ENCODE measurements at places on chromosomes 5 and 9.

- no peak for DNase-seq
These were observed 419.0 kb downstream of the PLK2 start for GRCh38 chr5:58040846-58041245.

- DNase-seq: peak; percentile 86
These were observed 174.0 kb downstream of the MAN2A1 start for GRCh38 chr5:109863752-109864151.

DNA sequence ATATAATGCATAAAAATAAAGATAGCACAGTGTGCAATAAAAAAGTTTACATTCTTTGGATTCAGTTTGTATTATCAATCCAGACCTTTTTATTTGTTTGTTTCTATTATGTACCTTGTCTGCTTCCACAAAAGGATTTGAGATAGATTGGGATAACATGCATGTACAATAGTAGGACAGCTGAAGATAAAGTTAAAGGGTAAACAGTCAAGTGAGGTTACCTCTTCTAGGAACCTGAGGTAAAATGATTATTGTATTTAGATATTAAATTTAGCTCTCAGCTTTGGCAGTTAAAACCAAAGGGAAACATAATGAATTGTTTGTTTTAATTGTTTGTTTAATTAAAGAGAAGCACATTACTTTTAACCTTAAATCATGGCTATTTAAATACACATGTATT, 81.7 kb downstream of the ZCCHC7 start:
- no peak for DNase-seq

GRCh38 chr9:94681508-94681907, 42.2 kb upstream of the FBP1 start:
- peak; percentile 76 for DNase-seq

DNA sequence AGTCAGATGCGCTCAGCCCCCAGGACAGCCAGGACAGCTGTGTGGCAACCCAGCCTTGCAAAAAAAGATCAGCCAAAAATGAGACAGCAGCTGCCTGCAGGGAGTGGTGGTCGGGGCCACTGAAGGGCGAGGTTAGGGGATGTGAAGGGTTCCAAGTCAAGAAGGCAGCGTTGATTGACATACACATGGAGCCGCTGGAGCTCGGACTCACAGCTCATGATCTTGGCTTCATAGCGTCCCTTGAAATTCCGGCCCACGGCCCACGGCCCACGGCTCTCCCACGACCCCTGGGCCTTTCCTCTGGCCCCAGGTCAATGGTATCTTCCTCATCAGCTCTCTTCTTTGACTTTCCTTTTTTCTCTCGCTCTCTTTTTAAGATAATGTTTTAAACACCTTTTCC, 390.0 kb upstream of the IRX4 start:
- no peak for DNase-seq

- no peak for DNase-seq
These were observed 60.8 kb downstream of the FGF18 start for GRCh38 chr5:171480239-171480638.

- no peak for DNase-seq
These were observed 344.9 kb upstream of the PAPPA start for GRCh38 chr9:115808695-115809094.

DNA sequence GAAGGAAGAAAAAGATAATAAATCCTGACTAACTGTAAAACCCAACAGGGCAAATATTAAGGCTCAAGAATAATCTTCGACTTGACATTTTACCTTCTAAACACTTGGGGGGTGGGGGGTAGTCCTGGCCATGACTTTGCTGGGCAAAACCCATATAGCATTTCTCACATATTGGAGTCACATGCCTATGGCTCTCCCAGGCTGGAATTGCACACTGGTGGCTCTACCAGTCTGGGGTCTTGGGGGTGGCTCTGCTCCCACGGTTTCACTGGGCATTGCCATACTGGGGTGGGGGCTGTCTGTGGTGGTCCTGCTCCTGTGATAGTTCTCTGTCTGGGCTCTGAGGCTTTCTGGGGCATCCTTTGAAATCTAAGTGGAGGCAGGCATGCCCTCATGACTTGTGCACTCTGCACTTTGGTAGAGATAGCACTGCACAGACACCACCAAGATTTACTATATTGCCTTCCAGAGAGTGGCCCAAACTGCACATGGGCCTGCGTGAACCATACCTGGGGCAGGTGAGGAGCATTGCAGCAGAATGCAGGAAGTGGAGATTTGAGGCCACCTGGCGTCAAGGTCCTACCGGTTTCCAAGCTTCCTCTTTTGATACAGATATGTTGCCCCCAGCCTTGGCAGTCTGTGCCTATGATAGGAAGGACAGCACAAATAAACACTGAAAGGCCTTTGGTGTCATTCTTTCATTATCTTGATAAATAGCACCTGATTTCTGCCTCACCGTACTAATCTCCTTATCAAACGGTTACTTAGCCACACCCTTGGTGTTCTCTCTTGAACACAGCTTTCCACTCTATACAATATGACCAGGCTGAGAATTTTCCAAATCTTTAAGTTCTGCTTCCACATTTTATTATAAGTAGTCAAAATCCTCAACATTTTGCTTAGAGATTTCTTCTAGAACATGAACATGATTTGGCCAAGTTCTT, 29.8 kb downstream of the BAAT start:
- DNase-seq: no peak

- no peak for DNase-seq
These were observed 21.9 kb upstream of the PLIN2 start for GRCh38 chr9:19149230-19149629.

GRCh38 chr9:99253772-99254431, 31.8 kb downstream of the SEC61B start:
- no peak for DNase-seq

- DNase-seq: no peak
These were observed 249.0 kb upstream of the ZNF608 start for GRCh38 chr5:124995421-124995820.

DNA sequence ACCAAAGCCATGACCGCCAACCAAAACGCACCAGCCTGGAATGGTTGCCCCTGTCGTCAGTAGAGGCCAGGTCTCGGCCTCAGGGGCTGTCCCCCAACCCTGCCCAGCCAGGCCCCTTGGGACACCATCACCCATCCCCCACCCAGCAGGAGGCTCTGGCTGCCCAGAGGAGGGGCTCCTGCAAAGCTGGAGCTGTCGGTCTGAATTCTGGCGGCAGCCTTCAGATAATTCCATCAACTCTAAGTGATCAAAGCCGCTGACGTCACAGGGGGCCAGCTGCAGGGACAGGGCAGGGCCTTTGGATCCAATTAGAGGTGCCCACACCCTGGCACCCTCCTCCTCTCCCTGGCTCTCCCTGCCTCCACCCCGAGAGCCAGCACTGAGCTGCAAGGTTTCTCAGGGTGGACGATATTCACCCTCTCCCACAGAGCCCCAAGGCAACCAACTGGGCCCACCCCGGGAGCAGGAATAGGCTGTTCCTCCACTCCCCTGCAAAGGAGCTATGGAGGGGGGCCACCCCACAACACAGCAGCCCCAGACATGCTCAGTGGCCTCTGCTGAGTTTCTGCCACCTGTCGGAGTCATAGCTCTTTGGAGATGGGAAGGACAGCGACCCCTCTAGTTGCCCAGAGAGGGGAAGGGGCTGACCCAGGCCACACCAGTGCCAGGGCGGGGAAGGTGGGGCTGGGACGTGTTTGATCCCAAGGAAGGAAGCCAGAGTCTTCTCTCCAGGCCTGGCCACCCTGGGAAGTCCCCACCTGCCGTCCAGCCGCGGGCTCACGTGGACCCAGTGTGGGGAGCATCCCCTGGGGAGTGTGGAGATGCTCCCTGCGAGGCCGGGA, 78.4 kb downstream of the NTNG2 start:
- no peak for DNase-seq

GRCh38 chr9:72228282-72228681, 79.0 kb downstream of the GDA start:
- no peak for DNase-seq

DNA sequence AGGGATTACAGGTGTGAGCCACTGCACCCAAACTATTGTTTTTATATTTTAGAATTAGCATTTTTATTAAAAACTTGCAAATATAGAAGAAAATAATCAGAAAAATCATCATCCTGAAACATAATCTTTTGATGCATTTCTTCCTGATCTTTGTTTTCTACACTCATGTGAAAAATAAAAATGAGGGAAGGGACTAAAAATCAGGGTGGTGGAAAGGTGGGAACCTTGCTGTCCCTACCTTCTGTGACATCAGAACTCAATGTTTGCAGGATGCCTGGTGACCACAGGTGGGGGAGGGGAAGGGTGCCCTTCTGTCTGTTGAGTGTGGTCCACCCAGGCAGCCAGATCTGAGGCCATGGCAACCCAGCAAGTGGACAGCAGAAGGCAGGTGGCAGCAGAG, at the start of gene SMIM23:
Gene SMIM23, plus strand, starts transcription at position 301 of the 400 bp plus-strand sequence. Its CDS starts 55 bp downstream, at position 356.
- DNase-seq: no peak

- DNase-seq: peak; percentile 79
These were observed 145.3 kb upstream of the ZNF462 start for GRCh38 chr9:106717686-106718085.

DNA sequence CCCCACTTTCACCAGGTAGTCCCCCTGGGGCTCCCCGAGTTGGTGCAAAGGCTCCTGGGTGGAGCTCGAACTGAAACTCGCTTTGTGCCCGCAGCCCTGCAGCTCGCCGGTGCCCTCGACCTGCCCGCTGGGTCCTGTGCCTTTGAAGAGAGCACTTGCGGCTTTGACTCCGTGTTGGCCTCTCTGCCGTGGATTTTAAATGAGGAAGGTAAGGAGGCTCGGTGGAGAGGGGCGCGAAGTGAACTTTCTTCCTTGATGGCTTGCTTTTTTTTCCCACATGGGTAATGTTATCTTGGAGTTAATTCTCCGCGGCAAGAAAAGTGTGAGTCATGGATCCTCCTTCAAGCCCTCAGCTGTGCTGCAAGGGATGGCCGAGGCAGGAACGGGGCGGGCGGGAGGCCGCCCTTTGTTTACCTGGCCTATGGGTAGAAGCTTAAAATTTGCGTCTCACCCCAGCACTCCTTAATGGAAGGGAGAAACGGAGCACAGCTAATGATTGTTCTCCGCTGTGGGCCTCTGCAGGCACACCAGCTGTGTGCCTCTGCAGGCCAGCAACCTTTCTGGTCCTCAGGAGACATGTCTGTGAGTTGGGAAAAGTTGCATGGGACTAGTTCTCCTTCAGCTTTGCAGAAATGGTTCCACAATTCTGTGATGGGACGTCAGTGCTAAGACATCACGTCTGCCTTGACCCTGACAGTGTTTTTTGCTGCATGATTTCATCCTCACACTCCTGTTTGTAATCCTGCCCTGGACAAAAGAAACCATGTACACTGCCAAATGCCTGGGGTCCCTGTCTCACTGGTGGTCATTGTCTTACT, 1.1 kb downstream of the MAMDC2 start:
- DNase-seq: peak; percentile 28

GRCh38 chr5:10565785-10566542, 2.1 kb downstream of the ANKRD33B start:
- DNase-seq: no peak

- no peak for DNase-seq
These were observed at the start of gene CBY3 for GRCh38 chr5:179680780-179681401. TSS of gene CBY3 (minus strand) at chr5:179681034. CDS start at chr5:179680918, 116 bp downstream.

DNA sequence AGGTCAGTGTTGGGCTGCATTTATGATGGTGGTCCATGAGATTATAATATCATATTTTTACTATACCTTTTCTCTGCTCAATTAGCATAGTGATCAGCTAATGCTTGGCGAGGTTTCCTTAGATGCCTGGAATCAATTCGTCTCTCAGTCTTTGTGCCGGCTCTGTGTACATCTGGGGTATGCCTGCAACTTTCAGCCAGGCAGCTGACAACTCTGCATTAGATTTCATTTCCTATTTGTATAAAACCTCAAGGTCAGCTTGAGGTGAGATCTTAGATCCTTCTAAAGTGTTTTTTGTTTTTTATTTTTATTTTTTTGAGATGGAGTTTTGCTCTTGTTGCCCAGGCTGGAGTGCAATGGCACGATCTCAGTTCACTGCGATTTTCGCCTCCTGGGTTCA, 86.8 kb downstream of the MELK start:
- DNase-seq: no peak

GRCh38 chr5:622359-622758, 10.2 kb downstream of the CEP72 start:
- no peak for DNase-seq

DNA sequence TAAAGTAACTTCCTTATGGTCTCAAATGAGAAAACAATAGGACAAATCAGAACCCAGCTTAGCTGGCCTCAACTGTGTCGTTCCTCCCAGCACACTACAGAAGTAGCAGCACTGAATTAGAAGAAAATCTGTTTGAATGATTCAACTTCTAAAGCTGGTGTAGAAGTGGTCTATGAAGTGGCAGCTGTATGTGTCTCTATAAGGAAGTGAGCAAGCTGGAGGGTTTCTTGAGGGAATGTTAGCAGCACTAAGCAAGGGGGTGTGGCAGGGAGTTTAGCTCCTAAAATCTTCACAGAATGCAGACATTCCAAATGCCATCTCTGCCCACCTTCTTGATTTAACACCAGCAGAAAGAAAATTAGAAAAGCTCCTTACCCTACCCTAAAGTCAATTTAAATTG, 4.1 kb downstream of the KLF9 start:
- DNase-seq: peak; percentile 24

DNA sequence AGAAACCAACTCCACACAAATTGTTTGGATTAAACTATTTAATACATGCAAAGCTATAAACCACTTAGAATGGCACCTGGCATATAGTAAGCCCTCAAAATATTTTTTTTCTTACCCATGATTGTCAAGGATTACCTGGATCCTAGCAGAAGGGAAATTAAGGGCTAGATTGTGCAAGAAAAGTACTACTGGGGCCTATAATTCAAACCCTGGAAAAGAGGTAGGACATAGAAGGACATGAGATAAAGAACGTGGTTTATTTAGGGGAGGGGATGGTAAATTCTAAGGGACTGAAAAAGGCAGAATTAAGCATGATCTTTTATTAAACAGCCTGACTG, 14.9 kb upstream of the ARL15 start:
- no peak for DNase-seq

DNA sequence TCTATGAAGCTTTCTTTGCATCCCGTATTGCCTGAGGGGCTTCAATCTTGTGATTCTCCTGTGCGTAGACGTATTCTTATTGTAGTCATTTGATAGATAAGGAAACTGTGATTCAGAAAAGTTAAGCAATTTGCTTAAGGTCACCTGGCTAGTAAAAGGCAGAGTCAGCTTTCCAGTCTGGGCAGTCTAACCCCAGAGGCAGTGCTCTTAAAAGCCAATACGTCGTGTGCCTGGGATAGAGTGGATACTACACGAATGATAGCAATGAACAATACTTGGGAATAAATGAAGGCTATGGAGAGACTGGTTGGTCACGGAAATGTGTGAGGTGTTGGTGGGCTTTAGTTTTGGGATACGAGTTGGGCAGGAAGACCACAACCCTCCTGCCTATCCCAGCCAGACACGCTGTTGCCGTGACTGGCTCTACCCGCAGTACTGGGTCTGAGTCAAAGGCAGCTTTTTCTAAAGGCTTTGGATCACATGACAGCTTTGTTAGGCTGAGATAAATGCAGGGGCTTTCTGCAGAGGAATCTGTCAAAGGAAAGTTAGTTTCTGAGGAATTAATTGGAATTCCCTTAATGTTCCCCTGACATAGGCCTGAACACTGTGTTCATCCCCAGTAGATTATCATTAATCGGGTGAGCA, 302.6 kb downstream of the KIF4B start:
- DNase-seq: no peak
